ENCODE measurements at places on chromosomes 5 and 9.
A peak's percentile ranks its signal among the peaks of the same experiment; 100 is the strongest.

GRCh38 chr9:6605202-6605601, 40.3 kb downstream of the GLDC start:
- no peak for DNase-seq

GRCh38 chr9:115845648-115846312, 307.8 kb upstream of the PAPPA start:
- DNase-seq, result no peak

GRCh38 chr5:160367261-160367660, 3.2 kb downstream of the C1QTNF2 start:
- DNase-seq, result peak; percentile 10

- DNase-seq, result no peak
These were observed 9.9 kb upstream of the PTGS1 start for GRCh38 chr9:122360891-122361290.

DNA sequence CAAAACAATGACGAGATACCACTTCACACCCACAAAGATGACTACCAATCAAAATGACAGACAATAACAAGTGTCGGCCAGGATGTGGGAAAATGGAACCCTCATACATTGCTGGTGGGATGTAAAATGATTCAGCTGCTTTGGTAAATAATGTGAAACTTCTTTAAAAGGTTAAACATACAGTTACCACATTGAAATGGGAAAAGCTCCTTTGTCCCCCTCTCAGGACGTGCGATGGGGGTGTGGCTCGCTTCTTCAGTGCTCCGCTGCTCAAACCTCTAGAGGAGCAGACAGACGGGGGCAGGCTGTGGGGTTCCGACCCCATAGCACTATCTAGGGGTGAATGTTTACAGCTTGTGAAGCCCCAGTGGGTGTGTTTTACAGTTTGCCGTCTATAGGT, 8.0 kb upstream of the PLPP6 start:
- DNase-seq, result no peak

DNA sequence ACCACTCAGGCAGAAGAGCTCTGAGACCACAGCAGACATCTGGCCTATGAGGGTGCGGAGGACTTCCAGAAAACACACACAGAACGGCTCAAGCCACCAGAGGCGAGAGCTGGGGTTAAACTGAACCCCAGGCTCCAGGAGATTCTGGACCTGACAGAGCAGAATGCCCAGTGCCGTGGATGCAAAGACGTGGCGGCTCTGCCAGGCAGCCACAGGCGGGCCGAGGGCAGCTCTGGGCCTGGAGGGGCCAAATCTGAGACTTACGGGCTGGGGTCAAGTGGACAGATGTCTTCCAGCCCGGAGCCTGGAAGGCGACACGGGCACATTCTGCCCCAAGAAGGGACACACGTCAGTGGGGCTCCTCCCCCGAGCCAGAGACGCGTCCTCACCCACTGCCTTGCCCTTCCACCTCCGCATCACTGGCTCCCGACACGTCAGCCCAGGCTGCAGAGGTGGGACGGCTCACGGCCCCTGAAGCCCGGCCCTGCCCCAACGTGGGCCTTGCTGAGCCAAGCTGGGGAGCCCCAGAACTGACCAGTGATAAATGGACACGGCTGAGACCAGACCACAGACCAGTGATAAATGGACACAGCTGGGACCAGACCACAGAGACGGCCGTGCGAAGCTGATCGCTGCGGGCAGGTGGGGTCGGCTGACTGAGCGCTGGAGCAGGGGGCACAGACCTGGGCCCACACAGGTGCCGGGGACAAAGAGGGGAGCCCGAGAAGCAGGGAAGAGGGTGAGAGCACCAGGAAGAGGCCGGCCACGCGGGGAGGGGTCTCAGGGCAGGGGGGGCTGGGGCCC, 40.9 kb upstream of the NSMF start:
- no peak for DNase-seq

DNA sequence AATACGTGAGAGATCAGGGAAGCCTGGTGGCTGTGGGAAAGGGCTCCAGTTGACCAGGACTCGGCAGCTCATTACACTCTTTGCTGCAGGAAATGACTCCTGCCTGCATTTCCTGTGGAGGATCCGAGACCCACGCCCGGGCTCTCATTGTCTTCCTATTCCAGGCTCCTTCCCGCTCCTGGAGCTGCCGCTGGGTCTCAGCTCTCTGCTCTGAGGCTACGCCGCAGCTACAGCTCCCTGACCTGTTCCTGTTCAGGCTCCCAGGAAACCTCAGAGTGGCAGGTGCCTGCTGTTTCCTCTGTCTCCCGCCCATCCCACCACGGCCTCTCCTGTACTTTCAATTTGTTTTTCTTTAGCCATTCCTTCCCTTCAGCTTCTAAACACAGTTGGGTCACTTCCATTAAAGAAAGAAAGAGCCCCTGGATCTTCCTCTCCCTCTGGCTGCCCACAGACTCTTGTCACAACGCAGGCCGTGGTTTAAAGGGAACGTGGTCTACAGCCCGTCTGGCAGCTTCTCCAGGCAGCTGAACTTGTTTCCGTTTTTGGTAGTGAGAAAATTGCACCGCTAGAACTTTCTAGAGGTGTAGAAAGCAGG, 71.5 kb downstream of the IL6ST start:
- no peak for DNase-seq

DNA sequence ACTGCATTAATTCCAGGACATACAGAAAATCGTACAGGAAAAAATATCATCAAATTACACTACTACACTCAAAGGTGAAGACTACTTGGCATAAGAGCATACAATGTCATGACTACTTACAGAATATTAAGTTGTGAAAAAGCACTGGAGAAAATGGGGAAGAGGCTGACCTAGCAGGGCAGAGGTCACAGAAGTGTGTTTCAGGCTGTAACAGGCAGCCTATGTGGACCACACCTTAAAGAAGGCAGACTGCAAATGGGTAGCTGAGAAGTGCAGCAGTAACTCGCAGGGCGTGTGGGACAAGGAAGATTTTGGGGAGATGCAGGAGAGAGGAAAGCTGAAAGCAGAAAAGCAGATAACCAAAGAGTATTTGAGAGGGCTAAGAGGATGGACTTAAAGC, 167.0 kb upstream of the PIK3R1 start:
- no peak for DNase-seq

DNA sequence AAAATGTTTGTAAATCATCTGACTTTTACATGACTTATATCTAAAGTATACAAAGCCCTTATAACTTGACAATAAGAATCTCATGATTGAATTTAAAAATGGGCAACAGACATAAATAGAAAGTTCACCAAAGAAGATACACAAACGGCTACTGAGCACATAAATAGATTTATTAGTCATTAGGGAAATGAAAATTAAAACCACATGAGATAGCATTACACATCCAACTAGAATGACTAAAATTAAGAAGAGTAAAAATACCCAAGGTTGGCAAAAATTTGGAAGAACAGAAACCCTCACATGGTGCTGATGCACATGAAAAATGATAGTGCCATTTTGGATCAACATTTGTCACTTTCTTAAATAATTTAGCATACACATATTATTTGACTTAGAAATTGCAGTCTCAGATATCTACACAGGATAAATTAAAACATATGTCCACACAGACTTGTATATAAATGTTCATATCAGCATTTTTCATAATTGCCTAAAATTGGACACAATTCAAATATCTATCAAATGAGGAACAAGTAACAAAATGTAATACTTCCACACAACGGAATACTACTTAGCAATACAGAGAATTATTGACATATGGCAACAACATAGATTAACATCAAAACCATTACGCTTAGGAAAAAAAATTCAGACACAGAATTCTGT, 359.1 kb upstream of the DAB2 start:
- DNase-seq, result no peak

GRCh38 chr5:152547202-152547601, 142.1 kb upstream of the NMUR2 start:
- no peak for DNase-seq

DNA sequence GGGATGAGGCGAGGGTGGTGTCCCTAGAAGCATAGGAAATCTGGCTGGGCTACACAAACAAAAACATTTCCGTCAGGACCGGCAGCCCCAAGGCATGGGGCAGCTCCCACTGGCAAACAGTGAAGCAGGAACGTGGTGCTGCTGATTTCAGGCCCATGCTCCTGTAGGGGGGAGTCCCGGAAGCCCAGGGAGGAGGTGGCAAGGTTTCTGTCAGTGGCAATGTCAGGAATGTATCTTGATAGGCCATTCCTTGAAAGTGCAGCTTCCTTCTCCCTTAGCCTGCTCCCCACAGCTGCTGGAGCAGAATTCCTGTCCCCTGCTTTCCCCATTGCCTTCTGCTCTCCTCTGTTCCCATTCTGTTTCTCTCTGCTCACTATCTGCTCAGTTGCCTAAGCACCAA, 42.4 kb downstream of the MRRF start:
- no peak for DNase-seq

GRCh38 chr5:181151146-181151545, 3.8 kb downstream of the OR2V2 start:
- DNase-seq, result no peak

DNA sequence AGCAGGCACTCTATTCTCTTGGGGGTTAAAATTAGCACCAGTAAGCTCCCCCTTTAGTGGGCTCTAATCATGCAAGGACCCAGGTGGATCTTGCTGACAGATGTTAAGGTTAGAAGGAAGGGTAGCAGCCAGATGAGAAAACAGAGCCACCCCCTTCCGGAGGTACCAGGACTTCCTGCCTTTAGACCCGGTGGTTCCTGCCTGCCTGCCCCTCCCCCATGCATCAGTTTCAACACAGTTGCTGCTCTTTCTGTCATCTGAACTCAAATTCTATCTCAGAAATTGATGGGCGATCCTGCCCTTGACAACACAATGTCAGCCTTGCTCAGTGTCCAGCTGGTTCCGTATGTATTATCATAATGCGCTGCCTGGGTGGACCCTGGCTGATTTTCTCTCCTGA, 287.3 kb downstream of the EBF1 start:
- DNase-seq, result no peak

GRCh38 chr5:145295236-145295835, 539.8 kb downstream of the PRELID2 start:
- no peak for DNase-seq

GRCh38 chr5:146818822-146819221, 59.7 kb downstream of the PPP2R2B start:
- DNase-seq, result no peak

DNA sequence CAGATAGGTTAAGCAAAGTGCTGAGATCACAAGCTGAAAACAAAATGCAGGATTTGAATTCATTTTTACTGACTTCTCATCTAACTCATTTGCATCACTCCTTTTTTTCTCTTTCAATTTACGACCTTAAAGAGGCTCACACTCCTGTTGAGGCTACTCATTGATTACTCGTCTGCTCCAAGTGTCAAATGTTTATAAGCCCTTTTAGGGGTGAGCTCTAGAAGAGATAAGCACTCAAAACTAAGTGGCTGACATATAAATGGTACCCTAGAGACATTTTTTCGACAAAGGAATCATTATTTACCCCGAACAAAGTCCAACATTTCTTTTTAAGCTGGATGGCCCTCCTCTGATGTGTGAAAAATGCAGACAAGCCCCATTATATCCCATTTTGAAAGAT, 483.1 kb downstream of the MAT2B start:
- DNase-seq, result no peak

GRCh38 chr9:126904586-126904985, 10.0 kb upstream of the RALGPS1 start:
- DNase-seq, result no peak

- no peak for DNase-seq
These were observed 24.8 kb downstream of the IL6ST start for GRCh38 chr5:55969956-55970355.

- no peak for DNase-seq
These were observed 4.9 kb downstream of the ACOT12 start for GRCh38 chr5:81389025-81389424.

GRCh38 chr9:85600675-85601263, 141.0 kb downstream of the AGTPBP1 start:
- no peak for DNase-seq

DNA sequence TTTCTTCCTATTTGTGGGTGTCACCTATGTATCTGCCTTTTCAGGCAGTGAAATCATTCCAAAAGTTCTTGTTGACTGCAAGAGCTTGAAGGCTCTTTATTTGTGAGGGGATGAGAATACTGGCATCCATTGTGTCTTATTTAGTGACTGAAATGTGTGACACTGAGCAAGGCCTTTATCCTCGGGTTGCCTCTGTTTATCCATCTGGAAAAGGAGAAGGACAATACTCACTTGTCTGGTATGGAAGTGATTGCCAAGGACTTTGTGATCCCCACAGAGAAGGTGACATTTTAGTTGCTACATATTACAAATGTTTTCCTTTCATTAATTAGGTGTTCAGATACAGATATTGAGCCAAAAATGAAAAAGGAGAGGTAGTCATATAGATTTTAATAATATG, 80.2 kb downstream of the ARRDC3 start:
- no peak for DNase-seq

- DNase-seq, result no peak
These were observed 48.0 kb downstream of the SERINC5 start for GRCh38 chr5:80207832-80208231.

GRCh38 chr5:95861221-95861863, 38.8 kb upstream of the GLRX start:
- DNase-seq, result no peak

DNA sequence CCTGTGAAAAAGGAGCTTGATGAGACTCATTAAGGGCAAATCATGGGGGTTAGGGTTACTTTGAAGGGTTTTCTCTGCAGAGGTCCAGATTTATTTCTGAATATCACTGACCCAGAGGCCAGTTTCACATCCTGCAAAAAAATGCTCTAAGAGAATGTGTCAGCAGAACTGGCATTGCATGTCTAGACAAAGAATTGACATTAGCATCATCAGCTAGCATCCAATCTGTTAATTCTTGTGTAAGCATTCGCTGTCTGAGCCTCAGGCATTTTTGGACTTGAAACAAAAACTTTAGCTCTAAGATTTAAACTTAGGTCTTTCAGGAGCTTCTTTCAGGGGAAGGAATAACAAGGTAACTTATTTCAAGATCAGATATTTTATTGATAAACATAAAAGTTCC, 187.9 kb upstream of the ELL2 start:
- no peak for DNase-seq

DNA sequence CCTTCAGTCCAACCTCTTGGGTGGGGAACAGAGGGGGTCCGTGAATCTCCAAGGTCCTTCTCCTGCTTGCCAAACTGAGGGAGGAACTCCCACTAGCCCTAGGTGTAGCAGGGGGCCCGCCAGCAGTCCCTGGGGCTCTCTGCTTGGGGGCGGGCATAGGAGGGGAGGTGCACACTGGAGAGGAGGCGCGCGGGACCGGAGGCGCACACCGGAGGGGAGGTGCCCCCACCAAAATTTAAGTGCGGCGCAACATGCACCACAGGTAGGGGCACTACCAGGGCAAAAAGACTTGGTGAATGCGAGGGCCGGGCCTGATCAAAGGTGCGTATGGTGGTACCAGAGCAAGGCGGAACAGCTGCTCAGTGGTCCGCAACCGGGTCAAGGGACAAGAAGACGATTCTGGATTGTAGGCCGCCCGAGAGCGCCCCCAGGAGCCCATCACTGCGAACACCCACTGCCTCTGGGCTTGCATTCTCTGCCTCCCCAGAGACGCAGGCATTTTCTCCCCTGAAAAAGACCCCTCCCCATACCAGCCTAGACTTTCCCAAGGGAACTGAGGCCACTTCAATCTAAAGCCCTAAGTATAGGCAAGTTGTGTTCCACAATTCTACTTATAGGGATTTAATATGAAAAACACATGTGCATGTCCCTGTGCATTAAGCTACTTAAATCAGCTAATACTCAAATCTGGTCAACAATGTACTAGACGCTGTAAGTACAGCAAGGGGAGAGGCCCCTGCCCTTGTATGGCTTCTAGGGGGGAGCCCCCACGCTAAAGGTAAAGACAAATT, 50.6 kb downstream of the TGFBI start:
- DNase-seq, result no peak
